Pulmonary artery endothelial cell (primary cell): ENCODE measurements at places on chromosomes 4 and X. TPM values are rescaled to one million over a fixed set of nuclear protein-coding genes. Genes with fewer than 3 reads are reported as not detected.

The UGT8 gene
- total RNA-seq, result not detected in 2 replicates

The CBR4 gene
- 17.1 and 19.2 TPM in 2 replicates for total RNA-seq

The ASB5 gene
- total RNA-seq, result not detected in 2 replicates

The DSPP gene
- total RNA-seq, result not detected in 2 replicates

The PRDM5 gene
- total RNA-seq, result 6.1 and 7.0 TPM in 2 replicates
